ENCODE measurements at places on chromosomes 3 and 15. TPM values are rescaled to one million over a fixed set of nuclear protein-coding genes. Genes with fewer than 3 reads are reported as not detected.
A peak's percentile ranks its signal among the peaks of the same experiment; 100 is the strongest.

The B3GALNT1 gene
- total RNA-seq, result 29.2 TPM

The DOCK3 gene
- total RNA-seq, result 0.36 TPM

The SUCNR1 gene
- under 0.01 TPM for total RNA-seq

The ADPRH gene
- 8.3 TPM for total RNA-seq

The OR5H15 gene
- not detected for total RNA-seq

The LRRC31 gene
- total RNA-seq, result not detected

- DNase-seq, result peak; percentile 91
- peaks cover 42% of the 10 kb centered on the region for H3K4me1 ChIP-seq
- peak overlapping the region; percentile 85 for H3K27ac ChIP-seq
- H3K27me3 ChIP-seq, result no peaks in the 10 kb centered on the region
- H3K4me3 ChIP-seq, result peak overlapping the region; percentile 3
These were observed 79.6 kb upstream of the SPATA12 start for GRCh38 chr3:56980798-56981390.

- H3K36me3 ChIP-seq, result no peaks in the 10 kb centered on the region
- H3K27me3 ChIP-seq, result peaks cover 3% of the 10 kb centered on the region
These were observed 5.5 kb downstream of the RNU5B-1 start for GRCh38 chr15:65309882-65310418.

GRCh38 chr3:170128259-170128976 is 53.1 kb downstream of the PHC3 start:
- no peak for DNase-seq
- no peaks in the 10 kb centered on the region for H3K4me1 ChIP-seq
- H3K27me3 ChIP-seq, result no peaks in the 10 kb centered on the region
- H3K27ac ChIP-seq, result no peak overlapping the region
- peaks cover 24% of the 10 kb centered on the region for H3K36me3 ChIP-seq

DNA sequence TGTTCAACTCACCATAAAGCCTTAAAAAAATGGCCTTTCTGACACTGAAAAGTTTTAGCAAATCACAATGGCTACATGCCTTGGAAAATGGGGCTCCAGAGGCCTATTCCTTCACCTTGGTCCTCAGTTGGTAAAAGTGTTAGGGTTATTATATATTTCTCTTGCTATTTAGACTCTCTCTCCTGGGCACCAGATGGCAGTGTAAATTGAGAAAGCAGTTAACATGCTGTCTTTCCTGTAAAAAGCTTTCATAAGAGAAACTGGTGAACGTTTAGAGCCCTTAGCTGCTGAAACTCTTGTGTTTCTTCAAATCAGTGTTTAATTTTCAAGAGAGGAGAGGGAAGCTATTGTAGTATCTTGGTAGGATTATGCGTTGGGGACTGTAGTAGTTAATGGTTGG is 89.9 kb downstream of the LRTM1 start:
- H3K27ac ChIP-seq, result no peak overlapping the region
- H3K27me3 ChIP-seq, result no peaks in the 10 kb centered on the region
- no peaks in the 10 kb centered on the region for H3K4me1 ChIP-seq
- no peak for DNase-seq
- H3K4me3 ChIP-seq, result no peak overlapping the region

DNA sequence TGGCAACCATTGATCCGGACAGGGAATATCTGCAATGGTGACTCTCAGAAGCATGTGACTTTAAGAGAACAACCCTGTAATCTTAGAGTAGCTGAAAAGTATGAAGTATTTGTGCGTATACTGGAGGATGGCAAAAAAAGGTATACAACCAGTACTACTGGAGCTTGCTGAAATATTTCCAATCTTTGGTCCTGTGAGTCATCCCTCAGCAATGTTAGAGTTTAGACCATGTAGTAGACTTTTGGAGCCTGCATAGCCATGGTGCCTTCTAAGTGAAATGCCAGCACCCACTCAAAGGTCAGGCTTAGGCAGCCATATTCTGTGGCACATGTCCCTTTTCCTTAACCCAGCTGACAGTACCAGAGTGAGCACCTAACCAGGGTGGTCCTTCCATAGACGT is 429.4 kb downstream of the NTRK3 start:
- no peaks in the 10 kb centered on the region for H3K27me3 ChIP-seq
- no peak overlapping the region for H3K4me3 ChIP-seq
- H3K4me1 ChIP-seq, result no peaks in the 10 kb centered on the region
- no peak overlapping the region for H3K27ac ChIP-seq
- no peaks in the 10 kb centered on the region for H3K36me3 ChIP-seq
- DNase-seq, result no peak

DNA sequence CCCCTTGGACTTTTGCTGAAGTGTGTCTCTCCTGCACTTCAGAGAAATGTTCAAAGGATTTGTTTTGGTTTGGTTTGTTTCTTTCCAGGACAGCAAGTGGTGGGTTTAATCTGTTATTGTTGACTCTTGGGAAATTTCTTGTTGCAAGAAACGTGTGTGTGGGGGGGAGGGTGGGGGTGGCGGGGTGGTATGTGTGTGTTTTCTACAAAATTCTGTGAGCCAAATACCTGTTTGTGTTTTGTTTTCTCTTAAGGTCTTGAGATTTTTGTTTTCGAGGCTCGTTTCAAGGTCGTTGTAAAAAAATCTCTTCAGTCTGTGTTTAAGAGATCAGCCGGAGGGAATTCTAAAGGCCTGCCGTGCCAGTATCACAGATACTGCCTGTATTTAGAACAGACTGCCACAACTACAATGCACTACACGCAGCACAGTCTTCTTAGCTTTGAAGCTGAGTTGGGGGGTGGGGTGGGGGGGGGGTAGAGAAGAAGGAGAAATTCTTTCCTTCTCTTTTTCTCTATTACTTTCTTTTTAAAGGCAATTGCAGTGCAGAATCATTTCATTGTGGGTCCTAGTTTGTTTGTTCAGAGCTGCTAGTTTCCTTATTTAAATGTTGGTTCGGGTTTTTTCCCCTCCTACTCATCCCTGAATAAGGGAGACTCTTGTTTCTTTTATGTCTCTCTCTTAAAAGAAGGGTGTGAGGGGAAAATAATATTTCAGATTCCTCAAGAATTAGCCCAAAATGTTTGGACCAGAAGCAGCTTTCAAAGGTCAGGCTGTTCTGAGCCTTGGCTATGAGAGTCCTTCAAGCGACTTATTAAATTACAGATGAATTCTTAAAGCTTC is 1.4 kb upstream of the BCL6 start:
- no peaks in the 10 kb centered on the region for H3K36me3 ChIP-seq
- no peak for DNase-seq
- H3K4me1 ChIP-seq, result peaks cover 24% of the 10 kb centered on the region
- H3K4me3 ChIP-seq, result peak overlapping the region; percentile 93
- no peaks in the 10 kb centered on the region for H3K27me3 ChIP-seq

GRCh38 chr3:23981136-23981535 is 36.0 kb downstream of the NR1D2 start:
- no peak for DNase-seq
- H3K4me1 ChIP-seq, result peaks cover 8% of the 10 kb centered on the region

DNA sequence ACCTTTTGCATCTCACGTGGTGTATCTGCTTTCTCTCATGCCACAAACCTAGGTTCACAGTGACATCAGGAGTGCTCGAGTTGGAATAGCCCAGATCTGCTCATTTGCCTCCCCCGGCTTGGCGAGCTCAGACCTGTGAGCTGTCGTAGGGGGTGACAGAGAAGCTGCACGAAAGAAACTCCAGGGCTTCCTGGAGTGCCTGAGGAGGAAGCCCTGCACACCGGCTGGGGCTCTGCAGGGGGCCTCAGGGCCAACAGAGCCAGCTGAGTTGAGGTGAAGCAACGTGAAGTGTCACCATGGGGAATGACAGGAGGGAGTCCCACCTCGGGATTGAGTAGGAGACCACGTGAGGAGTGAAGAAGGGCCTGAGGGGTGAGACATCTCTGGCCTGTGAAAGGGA is 62.5 kb downstream of the RPN1 start:
- peaks cover 11% of the 10 kb centered on the region for H3K27me3 ChIP-seq
- DNase-seq, result peak; percentile 58
- H3K27ac ChIP-seq, result no peak overlapping the region
- H3K4me1 ChIP-seq, result no peaks in the 10 kb centered on the region
- H3K36me3 ChIP-seq, result no peaks in the 10 kb centered on the region
